ENCODE measurements at places on chromosomes 3 and 15.

DNA sequence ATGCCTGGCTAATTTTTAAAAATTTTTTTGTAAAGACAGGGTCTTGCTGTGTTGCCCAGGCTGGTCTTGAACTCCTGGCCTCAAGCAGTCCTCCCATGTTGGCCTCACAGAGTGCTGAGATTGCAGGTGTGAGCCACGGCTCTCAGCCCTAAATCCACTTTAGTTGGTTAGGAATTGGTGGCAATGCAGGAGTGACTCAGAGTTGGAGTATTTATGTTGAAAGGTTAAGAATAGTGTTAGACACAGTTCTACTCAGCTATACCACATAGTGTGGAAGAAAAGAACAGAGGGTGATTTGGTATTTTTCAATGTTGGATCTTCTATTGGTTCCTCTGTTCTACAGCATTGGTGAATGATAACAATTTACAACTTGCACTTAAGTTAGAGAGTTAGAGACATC is 7.6 kb downstream of the ZNF639 start:
- no peak for DNase-seq

DNA sequence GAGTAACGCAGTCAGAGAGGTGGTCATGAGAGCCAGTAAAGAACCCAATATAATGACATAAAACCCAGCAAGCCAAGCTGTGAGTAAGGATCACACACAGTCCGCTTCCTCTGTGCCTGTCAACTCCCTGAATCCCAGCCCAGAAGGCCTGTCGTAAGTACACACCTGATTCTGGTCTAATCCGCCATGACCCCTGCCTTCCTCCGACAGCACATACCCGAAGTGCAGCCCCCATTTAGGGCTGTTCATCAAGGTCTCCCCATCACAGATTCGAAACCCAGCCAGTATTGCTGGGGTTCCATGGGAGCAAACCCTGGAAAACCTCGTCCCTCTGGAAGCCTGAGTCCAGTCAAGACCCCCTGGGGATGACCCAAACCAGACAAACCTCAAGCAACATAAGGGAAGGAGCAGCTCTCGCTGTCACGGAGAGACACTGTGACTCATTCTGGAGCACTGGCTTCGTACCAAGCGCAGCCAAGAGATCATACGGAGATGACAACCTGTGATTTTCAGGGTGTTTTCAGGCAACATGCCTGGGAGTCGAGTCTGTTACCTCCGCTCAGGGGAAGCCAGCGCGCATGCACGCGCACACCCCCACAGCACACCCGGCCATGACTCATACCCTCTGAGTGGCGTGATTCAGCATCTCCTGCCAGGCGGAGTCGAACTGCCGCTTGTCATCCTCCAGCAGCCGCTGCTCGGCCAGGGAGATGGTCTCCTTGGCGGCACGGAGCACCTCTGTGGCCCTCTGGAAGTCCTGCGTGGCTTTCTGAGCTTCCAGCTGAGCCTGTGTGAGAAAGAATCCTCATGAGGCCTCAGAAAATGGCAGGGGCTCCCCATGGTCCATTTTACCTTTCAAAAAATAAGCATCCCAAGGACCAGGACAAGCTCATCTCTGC is 63.0 kb downstream of the SH3BP5 start:
- peak; percentile 91 for DNase-seq

GRCh38 chr3:171256445-171257250 is 203.6 kb downstream of the TNIK start:
- DNase-seq = no peak

- DNase-seq = peak; percentile 1
Observed at GRCh38 chr3:132135628-132136333, 101.0 kb upstream of the CPNE4 start.

- no peak for DNase-seq
Observed at GRCh38 chr3:49791571-49791970, 5.2 kb upstream of the IP6K1 start.

GRCh38 chr3:153714588-153715290 is 406.5 kb upstream of the ARHGEF26 start:
- no peak for DNase-seq

DNA sequence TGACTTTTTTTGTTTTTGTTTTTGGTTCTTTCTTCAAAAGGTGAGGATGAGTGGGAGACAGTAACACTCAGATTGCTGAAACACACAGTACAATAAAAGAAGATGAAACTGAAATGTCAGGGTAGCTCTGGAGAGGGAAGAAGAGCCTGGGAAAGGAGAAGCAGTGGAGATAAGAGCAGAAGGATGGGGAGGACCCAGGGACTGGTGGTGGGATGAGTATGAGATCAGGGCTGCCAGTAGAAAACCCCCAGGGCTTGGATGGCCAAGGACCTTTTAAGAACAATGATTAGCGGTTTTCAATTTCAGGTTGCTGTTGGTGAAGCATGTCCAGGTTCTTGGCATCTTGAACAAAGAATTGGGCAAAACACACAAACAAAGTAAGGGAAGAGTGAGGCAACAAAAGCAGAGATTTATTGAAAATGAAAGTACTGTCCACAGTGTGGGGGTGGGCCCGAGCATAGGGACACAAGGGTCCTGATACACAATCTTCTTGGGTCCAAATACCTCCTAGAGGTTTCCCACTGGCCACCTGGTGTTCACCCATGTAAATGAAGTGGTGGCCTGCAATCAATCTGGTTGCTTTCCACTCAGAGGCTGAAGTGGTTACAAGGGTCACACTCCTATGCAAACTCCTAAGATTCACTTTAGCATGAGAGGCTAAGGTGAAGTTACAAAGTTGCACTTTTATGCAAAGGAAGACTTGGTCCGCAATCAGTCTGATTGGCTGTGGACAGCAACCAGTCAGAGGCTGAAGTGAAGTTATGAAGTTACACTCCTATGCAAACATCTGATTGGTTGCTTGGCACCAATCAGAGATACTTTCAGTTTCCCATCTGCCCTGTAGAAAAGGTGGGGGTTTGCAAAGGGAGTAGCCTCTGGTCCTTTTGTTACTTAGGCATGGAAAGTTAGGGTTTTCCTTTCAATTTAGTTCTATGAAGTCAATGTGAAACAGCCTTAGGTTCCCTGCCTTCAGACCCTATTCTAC is 26.1 kb upstream of the MFSD1 start:
- DNase-seq = no peak

- no peak for DNase-seq
Observed at GRCh38 chr15:65963911-65964482, 94.7 kb downstream of the RAB11A start.

DNA sequence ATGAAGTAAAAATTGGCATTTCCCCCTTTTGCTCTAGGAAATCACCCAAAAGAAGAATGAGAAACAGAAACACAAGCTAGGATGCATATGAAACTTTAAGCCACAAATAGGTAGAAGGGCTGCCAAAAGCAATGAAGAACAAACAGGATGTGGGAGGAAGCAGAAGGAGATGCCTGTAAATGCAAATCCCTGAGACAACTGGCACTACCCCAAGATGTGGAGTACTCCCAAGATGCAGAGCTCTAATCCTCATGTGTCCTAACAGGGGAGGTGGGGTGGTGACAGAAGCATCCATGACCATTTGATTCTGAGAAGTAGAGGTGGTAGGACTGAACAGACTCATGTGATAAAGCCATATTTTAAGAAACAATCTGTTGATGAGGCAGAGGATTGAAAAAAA is 31.9 kb upstream of the ZNF280D start:
- no peak for DNase-seq

GRCh38 chr3:4936982-4937614 is 42.1 kb upstream of the BHLHE40 start:
- DNase-seq = no peak

DNA sequence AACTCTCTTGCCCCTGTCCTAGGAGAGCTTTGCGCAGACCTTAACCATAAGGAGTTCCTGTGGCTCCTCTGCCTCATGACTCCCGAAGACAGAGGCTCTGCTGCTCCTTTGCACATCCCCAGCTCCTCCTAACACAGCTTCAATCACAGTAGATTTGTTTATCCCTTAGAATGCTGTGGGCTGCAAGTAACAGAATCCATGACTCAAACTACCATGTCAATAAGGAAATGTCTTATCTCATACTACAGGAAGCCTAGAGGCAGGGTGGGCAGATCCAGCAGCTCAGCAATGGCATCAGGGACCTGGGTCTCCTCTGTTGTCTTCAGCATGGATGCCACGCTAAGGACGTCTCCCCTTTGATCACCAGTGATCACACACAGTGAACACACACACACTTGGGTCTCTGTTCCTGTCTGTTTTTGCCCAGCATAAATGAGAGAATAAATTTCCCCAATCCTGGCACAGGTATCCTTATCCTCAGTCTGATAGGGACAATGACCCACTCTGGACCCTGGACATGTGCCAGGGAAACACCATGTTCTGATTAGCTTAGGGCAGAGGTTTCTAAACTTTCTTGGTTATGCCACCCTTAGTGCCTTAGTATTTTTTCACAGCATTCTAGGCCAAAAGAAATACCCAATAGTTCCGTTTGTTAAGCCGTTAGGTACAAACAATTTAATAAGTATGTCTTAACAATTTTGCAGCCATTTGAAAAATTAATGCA is 46.1 kb upstream of the MRPS22 start:
- no peak for DNase-seq

- DNase-seq = no peak
Observed at GRCh38 chr3:34882764-34883163, 756.6 kb upstream of the ARPP21 start.

DNA sequence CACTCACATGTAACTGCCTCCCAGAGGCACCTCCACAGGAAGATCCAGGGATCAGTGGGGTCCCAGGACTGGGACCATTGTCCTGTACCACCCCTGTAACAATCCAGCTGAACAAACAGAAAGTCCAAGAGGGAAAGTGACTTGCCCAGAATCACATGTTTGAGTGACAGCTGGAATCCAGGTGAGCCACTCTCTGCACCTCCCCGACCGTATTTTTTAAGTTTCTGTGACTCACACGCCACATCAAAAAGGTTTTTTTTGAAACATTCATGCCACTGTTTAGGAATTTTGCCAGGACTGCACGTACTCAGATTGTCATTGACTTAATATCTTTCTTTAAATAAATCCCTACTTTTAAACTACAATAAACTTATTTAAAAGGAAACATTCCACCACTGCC is 9.8 kb upstream of the SLC6A1 start:
- DNase-seq = peak; percentile 59

- DNase-seq = no peak
Observed at GRCh38 chr3:39427506-39427905, 21.0 kb downstream of the RPSA start.

DNA sequence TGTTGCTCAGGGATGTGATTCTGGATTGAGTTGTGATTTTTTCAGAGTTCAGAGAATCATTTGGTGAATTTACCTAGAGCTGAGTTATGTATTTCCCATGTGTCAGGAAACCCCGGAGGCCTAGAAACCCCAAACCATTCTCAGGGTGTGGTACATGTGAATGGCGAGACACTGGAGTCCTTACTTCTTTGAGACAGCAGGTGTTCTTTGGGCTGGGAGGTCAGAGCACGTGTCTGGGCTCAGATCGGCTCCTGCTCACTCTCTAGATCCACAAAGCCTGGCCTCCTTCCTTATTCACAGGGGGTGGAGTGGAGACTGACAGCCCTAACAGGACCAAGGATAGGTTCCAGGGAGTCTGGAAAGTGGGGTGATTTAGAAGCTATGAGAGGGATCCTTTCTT is 145.8 kb downstream of the CHDH start:
- DNase-seq = no peak

- DNase-seq = peak; percentile 19
Observed at GRCh38 chr15:41695750-41696436, 35.7 kb downstream of the MGA start.

DNA sequence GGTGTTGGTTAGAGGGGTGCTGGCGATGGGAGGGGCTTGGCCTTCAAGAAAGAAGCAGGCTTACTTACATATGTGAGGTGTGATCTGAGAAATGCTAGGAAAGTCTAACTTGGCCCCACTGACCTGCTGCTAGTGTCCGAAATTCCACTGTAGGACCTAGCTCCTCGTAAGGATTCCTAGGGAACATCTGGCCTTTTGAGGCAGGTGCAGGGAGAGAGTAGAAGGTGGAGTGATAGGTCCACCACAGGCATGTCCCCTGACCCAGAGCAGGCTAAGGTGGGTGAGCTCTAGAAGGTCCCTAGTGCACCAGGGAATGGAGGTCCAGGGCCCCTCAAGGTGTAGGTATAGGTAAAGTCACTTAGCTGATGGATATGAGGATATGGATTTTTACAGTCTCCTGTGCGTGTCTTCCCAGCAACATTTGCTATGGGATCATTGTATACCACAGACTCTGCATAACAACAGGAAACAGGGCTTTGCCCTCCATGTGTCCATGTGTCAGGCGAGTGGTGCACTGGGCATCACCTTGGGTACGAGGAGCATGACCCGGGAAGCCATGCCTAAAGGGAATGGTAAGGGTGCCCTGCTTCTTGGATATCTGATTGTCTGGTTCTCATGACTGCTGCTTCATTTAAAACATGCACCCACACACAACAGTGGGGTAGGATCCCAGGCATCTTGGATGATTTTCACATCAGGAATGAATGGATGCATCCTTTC is 32.6 kb downstream of the POMGNT2 start:
- no peak for DNase-seq

DNA sequence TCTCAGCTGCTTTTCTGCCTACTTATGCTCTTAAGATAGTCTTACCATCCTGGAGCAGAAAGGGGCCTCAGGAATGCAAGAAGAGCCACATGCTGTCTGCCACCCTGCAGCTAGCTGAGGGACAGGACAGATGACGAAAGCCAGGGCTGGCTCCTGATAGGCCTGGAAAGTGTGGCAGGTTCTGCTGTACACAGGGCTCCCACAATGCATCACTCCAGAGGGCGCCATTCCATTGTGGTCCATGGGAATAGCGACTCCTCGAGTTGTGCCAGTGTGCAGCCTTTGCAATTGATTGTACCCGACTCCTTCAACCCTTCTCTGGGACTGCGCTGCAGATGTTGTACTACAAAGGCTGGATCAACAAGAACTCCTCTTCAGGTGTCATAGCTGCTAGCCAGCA is 11.2 kb downstream of the ACAN start:
- no peak for DNase-seq

GRCh38 chr3:109278141-109278540 is 38.2 kb downstream of the DPPA2 start:
- no peak for DNase-seq

DNA sequence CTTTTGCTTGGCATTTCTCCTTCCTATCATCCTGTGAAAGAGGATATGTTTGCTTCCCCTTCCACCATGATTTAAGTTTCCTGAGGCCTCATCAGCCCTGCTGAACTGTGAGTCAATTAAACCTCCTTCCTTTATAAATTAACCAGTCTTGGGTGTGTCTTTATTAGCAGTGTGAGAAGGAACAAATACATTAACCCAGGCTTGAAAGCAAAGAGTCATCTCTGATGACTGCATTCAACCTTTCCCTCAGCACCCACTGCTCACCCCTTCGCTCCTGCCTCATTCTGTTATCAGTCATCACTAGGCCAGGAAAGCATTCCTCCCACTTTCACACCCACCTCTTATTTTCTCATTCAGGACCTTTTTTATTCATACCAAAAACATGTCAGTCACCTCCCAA is 59.6 kb upstream of the CASR start:
- DNase-seq = no peak

Measured in LoVo (cell line).